Fibroblast of skin of right quadriceps (primary cell): ENCODE measurements at places on chromosomes 7 and 10.

DNA sequence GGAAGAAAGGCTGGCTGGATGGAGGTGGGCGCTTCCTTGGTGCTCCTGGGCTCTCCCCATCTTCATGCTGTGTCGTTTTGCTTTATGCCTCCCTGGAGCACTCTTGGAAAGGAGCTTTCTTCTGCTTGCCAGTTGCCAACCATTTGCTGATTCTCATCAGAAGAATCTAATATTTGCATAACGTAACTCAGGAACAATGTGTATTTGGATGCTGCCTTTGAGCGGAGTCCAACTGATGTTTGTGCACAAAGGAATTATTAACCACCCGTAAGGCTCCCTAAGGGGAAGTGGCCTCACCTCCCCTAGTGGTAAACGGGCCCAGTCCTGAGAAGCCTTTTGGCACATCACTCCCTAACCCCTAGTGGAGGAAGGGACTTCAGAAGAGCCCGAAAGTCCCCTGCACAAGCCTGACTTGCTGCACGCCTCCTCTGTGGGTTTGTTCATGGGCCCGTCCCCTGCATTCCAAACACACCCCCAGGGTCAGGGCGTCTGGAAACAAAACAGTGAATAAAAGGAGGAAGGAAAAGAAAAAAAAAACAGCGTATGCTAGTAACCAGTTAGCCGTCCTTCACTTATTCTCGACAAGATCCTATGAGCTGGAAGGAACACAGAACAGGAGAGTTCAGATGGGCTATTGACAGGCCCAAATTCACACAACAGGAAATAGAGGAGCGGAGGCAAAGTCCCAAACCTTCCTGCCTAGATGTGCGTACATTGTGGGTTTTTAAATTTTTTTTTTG, 602.2 kb downstream of the LRMDA start:
- DNase-seq, result peak; percentile 42

DNA sequence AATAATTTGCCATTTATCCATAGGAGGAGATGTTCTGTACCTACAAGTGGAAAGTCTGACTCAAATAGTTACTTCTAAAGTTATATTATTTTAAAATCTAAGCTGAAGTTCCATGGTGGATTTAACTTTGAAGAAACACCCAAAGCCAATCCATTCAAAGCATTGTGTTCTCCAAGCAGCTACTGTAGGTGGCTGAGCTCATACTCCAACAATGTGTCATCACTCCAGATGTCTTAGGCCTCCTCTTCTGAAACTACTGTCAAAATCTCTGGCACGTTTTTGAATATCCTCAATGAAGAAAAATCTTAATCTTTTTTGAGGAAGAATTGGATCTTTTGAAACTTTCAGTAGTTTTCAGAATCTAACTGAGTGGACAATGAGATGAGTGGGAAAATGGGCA, 169.1 kb downstream of the PTEN start:
- peak; percentile 82 for DNase-seq

DNA sequence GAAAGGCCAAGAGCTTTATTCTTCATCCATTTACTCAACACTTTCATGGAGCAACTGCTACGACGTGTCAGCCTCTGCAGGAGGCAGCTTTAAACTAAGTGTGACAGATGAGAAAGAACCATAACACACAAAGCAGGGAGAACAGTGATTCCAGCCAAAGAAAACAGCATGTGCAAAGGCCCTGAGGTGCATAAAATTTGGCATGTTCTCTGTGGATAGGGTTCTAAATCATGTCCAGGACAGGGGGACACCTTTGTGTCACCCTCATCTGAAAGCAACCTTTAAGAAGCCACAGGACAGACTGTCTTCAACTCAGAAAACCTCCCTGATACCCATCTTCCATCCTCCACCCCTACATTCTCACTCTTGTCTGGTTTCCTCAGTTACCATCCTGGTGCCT, 116.6 kb downstream of the KCNMA1 start:
- no peak for DNase-seq

GRCh38 chr10:115856580-115856979, 416.4 kb downstream of the GFRA1 start:
- no peak for DNase-seq

DNA sequence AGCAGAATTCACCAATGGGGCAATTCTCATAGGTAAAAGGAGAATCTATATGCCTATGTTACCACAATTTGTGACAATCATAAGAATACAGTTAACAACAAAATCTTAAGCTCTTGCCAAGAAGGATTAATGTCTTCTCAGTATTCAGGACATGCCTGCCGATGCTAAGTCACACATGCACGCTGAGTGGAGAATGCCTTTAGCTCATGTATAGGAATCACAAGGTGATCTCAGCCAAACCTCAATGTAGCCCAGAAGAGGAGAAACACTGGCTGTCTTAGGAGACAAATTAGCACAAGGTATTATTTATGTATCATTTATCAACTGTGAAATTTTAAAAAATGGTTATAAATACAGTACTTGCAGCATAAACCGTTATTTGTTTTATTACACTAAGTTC, 2.7 kb downstream of the HTR7 start:
- DNase-seq, result no peak

DNA sequence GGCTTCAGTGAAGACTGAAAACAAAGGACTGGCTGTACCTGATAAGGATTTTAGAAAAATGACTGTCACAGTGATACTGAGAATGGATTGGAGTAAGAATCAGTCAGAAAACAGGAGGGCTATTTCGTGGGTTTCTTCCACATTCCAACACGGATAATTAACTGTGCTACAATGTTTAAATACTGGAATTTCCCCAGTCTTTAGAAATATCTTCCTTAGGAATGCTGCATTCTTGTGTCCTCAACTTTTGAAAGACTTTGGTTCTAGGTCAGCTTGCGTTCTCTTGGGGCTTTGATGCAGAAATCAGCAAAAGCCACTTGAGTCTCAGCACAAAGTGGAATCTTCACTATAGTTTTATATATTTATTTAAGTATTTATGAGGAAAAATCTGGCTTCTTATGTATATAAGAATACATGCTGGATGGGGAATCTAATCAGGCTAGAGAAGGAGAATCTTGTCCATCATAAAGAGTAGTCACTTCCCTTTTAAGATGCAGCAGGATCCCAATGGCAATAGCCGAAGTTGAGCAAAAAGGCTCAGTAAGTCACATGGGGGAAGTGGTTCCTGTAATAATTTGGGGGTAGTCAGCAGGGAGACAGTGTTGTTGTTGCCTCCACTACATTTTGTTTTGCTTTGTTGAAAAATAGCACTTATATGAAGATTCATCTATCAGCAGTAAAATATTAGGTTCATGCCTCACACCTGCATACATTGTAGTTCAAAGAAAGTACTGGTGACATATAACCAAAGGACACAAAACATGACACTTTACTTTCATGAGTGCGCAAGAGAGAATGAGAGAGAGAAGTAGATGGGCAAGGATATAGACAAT, 86.0 kb downstream of the CH25H start:
- DNase-seq, result peak; percentile 76

GRCh38 chr10:9900751-9901150, 1116.9 kb upstream of the CELF2 start:
- no peak for DNase-seq

- no peak for DNase-seq
These were observed 254.9 kb downstream of the SKAP2 start for GRCh38 chr7:26609532-26609931.

GRCh38 chr7:24419077-24419476, 135.1 kb downstream of the NPY start:
- no peak for DNase-seq
